Endothelial cell of umbilical vein (primary cell): ENCODE measurements at places on chromosomes 5 and 9.

GRCh38 chr5:80318212-80318611, 1.6 kb upstream of the SPZ1 start:
- DNase-seq = no peak

DNA sequence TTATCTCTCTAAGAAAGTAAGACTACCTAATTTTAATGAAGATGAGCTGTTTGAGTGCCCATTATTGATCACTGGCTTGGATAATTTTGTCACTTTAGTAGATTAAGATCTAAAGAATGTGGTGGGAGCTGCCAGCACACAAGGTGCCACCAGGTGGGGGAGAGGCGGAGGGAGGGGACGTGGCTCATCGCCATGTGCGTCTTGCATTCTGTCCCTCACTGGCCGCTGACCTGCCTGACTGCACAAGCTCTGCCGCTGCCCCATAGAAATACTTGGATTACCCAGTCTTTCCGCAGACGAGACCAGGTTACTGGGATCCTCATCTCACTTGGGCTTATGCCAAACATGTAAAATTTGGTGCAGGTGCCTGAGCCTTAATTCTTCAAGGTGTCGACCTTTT, 37.6 kb downstream of the RHOBTB3 start:
- no peak for DNase-seq

DNA sequence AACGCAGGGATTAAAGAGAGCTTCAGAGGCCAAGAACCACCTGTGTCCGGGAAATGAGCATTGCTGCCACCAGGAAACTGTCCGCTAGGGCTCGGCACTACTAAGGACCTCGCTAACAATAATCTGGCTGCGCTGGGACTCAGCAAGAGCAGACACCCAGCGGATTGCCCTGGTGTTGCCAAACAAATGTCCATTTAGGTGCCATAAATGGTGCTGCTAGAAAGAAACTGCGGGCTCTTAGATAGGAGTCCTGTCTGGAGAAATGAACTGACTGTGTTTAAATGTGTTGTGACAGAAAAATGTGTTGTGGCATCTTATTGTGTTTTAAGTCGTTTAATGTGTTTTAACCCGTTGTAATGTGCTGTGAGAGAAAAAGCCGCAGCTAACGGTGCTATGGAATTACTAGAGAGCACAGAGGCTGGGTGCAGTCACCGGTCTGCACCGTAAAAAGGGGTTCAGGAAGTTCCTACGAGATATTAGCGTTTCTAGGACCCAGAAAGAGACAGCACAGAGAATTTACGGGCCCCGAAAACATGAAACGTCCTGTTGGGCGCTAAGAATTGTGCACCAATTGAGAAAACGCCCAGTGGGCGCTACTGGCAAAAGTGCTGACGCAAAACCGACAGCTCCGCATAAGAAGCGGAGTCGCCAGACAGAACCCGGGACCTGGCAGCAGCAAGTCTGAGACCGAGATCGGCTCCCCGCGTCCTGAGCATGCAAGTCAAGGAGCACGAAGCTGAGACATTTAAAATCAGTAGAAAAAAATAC, 90.6 kb downstream of the ANXA2R start:
- peak; percentile 94 for DNase-seq

DNA sequence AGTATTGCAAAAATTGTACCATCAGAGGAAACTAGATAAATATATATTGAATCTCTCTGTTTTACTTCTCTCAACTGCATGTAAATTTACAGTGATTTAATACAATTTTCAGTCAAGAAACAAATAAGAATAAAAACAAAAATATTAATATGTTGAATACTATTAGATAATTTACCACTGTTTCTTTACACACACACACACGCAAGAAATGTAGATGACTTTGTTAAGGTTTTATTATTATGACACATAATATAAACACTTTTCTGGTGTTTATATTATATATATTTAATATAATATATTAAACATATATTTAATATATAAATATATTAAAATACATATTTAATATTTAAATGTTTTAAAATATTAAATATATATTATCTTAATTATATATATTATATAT, 814.3 kb upstream of the CDH10 start:
- no peak for DNase-seq
